ENCODE measurements at places on chromosomes 3 and 15.

- DNase-seq: no peak
Observed at GRCh38 chr3:40827226-40827625, 302.5 kb downstream of the ZNF621 start.

DNA sequence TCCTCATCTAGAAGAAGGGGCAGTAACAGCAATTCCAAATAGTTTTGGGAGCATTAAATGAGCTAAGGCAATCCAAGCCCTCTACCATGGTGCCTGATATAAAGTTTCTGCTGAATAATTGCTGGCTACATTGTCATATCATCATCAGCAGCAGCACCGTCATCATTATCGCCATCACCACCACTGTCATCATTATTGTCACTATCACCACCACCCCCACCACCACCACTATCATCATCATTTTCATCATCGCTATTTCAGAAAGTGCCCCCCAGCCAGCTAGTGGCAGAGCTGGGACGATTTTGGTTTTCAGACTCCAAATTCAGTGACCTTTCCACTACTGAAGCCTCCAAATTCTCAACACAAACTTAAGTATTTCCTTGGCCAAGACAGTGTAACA lies 15.0 kb downstream of the XCR1 start:
- no peak for DNase-seq

DNA sequence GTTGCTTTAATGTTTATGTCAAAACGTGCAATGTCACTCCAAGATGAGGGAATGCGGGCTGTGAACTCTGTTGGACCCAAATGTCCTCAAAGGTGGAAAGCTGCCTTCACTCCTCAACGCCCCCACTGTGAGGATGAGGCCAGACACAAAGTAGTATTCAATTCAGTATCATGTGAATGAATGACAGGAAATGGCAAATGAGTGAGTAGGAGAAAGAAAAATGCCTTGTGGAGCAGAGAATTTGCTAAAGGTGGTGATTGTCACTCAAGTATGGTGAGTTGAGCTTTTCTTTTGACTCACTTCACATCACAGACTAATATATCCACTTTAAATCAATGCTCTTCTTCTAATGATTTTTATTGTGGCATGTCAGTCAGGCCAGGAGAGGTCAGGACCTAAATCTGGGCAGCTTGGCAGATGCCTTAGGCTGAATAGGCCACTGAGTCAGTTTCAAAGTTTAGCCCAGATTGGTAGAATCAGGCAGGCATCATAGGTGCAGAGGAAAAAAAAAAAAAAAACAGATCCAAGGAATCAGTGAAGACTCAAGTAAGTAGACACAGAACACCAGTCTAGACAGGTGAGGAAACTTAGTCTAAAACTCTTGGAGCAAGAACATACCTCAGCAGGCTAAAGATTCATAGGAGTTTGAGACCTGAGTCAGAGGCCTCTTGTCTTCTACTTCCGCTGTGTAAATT lies 71.0 kb upstream of the ZBED2 start:
- DNase-seq: no peak

DNA sequence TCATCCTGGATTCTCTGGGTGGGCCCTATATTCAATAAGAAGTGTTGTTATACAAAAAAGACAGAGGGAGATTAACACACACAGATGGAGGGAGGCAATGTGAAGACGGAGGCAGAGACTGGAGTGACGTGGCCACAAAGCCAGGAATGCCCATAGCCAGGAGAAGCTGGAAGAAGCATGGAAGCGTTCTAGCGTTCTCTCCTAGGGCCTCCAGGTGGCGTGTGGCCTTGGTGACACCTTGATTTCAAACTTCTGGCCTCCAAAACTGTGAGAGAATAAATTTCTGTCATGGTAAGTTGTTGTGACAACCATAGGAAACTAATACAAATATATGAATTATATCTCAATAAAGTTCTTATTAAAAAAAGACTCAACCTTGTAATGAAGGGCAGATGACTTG lies 21.3 kb downstream of the THBS1 start:
- DNase-seq: no peak
